ENCODE measurements at places on chromosomes 11 and 22.

DNA sequence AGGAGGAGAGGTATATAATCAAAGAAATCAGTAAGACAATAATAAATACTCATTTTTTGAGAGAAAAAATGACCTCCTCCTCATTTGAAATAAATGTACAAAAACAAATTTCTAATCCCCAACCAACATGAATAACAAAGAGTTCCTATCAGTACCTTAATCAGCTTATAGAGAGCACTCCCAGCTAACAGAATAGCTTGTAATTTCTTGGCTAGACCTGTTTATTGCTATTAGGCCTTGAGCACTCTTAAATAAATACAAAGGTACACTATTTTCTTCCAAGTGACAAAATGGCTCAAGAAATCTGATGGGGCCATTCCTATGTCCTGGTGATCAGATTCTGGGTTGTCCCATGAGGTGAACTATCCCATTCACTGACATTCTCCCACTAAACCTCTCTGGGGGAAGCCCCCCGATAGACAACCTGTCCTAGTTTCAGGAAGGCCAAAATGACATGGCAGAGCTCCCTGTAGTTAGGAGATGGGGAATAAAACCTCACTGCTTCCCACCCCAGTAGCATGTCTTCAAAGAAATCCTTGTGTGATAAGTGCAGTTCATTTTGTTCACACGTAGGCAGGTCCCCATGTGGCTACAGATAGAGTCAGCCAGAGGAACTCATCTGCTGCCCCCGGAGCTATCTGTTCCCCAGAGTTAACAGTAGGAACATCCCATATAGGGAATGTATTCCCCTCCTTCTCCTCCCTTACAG is 385.7 kb downstream of the SOX6 start:
- DNase-seq: no peak

DNA sequence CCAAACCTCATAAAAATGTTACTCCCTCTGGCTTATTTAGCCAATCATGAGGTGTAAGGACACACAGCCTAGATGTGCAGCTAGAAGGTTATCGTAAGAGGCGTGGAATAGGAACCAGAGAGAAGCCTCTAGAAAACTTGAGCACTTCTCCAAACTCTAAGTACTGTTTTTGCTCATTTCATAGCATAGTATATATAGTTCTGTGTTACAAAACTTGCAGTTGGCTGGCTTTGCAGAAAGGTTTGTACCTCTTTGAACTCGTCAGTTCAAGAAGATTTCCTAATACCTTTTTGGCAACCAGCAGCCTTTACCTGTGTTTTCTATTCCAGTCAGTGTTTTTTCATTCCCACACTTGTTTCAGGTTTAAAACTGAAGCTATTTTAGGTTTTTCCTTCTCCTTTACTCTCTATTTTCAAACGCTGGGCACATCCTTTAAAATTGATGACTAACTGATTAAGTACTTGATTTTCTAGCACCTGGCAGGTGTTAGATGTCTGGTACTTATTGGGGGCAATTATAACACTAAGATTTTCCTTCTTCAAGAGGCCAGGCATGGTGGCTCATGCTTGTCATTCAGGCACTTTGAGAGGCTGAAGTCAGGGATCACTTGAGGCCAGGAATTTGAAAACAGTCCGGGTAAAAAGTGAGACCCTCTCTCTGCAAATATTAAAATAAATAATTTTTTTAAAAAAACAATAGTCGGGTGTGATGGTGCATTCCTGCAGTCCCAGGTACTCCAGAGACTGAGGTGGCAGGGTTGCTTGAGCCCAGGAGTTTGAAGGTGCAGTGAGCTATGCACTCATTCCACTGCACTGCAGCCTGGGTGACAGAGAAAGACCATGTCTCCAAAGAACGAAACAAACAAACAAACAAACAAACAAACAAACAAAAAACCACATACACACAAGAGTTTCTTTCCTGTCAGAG is 125.2 kb downstream of the LRRC4C start:
- DNase-seq: no peak

- no peak for DNase-seq
Measured at GRCh38 chr22:33772745-33773144, 147.5 kb downstream of the LARGE1 start.

GRCh38 chr22:49728570-49729271 is 99.0 kb downstream of the BRD1 start:
- DNase-seq: no peak

DNA sequence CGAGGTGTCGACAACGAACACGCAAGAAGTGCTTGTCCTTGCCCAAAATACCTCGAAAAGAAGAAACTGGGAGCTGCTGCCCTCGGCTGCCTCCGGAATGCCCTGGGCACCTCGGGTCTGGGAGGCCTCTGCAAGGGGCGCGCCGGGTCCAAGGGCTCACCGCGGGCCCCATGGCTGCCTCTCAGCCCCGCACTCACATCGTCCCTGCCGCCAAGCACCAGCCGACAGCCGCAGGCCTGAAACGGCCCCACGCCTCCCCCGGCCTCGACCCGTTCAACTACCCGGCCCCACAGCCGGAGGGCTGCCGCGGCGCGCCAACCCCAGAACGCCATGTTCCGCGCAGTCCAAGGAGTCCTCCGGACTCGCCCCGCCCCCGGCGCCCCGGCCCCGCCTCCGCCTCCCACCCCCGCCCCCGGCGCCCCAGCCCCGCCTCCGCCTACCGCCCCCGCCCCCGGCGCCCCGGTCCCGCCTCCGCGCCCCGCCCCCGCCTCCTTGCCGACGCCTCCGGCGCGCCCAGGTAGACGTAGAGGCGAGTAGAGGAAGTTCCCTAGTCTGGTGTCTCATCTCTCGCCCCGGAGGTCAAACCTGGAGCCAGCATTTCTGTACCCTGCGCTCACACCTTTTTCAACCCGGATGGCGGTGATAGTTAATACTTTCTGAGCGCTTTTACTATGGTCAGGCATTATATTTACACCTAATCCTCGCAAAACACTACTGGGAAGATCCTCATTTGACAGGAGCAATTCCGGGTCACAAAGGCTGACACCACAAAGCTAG is at the start of gene SIRT3:
TSS of gene SIRT3 (minus strand) at position 346 of the 777 bp plus-strand sequence. CDS start at position 332, 14 bp downstream.
- peak; percentile 59 for DNase-seq

DNA sequence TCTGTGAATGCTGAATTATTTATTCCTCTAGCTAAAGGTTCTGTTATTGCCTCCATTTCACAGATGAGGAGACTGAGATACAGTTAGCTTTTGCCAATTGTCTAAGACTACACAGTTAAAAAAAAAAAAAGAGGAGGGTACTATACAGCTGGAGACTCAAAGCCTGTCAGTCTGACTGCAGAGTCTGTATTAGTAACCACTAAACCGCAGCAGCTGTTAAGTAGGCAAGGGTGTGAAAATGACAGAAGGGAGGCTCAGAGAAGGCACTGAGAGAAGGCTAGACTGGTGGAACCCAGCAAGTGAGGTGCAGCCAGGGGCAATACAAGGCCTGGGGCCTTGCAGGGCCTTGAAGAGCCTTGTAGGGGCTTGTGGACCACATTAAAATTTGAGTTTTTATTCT is 181.2 kb downstream of the CSNK2A3 start:
- no peak for DNase-seq

DNA sequence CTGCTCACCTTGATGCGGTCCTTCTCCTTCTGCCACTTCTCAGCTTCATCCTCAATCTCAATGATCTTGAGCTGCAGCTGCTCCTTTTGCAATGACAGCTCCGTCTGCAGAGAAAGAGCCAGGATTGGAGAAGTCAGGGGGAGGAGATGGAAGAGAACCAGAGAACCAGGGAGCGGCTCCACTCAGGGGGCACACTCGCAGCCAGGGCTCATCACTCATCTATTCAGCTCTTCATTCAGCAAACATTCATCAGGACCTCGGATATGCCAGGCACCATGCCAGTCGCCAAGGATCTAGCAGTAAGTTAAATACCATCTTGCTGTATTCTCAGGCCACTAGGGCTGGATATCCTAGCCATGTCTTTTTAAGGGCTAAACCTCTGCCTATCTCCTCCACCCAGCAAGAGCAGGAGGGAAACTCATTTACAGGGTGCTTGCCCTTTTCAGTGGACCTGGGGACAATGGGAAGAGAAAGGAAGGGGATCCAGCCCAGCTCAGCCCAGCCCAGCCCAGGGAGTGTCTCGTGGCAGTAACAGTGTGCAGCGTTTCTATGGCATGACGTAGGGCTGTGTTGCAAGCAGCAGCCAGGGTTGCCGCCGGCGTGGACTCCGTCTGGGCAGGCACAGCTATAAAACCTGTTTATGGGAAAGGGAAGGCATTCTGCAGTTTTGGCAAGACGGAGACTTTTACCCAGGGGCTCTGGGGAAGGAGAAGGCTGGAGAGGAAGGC is 9.4 kb downstream of the TRIM29 start:
- no peak for DNase-seq

DNA sequence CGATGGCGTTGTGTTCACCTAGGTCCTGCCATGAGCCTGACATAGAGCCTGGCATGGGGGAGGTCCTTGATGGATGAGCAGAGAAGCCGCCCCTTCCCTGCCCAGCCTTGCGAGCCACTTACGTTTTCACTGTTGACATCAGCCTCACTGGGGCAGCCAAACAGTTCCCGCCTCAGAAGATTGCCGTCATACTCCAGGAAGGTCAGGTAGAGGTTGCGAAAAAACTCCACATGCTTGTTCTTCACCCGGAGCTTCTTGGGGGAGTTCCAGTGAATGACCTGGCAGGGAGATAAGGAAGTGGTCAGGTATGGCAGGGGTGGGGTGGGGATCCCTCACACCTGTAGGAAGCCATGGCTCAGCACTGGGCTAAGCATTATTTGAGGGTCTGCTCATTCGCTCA is 279.3 kb upstream of the SYN3 start:
- DNase-seq: no peak

DNA sequence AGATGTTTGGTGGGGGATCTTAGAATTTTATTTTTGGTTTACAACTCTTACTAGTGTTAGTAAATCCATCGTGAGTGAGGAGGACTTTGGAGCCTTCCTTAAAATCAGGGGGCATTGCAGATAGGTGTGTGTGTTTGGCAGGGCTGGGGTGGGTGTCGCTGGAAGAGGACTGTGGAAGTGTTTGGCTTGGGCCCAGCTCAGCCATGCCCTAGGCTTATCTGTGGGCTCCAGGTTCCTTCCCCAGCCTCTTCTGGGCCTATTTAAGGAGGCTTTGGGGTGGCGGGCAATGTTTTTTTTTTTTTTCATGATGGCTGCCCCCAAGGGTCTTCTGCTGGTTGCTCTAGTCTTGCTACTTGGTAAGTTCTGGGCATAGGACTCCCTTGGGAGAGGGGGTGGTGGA is 22.1 kb downstream of the MTFP1 start:
- no peak for DNase-seq

DNA sequence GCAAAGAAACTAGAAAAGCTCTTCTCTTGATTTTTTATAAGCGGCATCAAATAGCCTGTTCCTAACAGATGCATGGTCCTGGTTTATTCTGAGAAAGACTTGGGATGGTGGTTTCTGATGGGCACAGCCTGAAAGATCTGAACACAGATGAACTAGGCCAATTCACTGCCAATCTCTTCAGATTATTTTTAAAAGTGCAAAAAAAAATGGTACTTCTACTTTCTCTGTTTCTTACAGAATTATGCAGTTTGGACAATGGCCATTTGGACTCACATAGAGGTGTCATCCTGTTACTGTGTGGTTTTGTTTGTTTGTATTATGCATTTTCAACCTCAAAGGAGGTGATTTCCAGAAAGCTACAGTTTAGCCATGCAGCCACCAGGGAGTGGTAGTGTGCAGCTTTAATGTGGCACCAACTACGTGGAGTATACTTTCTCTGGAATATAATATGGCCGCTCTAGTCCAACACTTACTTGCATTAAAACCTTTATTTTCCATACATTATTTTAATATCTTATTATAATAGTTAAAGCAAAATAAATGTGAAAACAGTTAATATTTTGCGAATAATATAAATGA is 469.8 kb upstream of the KIRREL3 start:
- no peak for DNase-seq

DNA sequence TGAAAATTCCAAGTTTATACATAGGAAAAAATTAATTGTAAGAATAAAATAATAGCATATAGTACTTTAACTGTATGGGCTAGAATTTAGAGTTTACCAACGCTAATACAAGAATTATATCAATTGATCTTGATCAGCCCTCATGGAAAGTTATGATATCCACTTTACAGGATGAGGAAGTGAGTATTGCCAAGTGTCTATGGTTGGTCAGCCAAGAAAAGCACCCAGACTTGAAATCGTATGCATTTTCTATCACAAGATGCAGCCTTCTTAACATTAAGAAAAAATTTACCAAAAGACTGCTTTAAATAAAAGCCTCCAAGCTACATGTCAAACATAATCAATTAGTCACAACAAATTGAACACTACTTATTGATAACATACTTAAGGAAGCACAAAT is 53.0 kb downstream of the DDI1 start:
- no peak for DNase-seq

DNA sequence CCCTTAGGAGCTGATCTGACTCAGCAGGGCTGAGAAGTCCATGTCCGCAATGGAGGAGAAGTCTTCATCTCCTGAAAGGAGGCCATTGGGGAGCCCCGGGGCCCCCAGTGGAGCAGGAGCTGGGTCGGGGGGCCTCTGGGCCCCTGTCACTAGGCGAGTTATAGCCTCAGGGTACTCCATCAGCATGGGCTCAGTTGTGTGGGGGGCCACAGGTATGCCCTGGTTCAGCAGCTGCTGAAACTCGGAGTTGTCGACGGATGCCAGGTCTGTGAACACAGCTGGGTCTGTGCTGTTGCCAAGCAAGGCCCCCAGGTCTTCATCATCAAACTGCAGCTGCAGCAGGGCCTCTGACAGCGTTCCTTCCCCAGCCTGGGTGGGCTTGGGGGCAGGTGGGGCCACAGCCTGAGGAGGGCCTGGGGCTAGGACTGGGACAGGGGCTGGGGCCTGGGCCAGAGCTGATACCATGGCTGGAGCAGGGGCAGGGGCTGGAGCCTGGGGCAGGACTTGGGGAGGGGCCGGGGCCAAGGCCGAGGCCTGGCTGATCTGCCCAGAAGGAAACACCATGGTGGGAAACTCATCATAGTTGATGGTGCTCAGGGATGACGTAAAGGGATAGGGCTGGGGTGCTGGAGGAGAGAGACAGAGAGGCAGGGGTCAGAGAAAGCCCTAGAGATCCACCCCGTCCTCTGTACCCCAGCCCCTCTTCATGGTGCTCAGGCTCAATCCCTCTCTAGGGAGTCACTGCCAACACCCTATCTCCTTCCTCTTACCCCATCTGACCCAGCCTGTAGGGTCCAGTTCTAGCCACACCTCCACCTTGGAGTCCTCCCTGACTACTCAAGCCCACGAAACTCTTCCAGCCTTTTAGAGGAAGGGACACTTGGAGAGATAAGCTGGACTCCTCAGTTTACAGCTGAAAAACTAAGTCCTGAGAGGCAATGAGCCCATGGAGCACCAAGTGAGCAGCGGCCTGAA is 8.1 kb downstream of the RELA start:
- no peak for DNase-seq

- no peak for DNase-seq
Measured at GRCh38 chr11:67675058-67675747, 780 bp upstream of the ALDH3B2 start.

DNA sequence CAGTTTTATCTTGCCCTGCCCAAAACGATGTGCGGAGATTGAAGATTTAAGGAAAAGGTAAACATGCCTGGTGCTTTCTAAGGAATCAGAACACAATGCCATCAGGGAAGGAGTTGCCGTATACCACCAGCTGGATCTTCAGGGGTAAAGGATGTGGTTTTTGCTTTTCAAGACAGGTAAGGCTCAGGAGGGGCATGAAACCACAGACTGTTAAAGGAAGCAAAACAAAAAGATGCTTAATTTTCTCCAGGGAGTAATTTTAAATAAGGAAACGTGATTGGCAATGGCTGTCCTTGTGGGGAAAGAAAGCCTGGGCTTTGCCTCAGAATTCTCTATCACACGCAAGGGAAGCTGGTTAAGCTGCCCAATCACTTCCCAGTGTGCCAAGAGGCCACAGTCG is 655.6 kb downstream of the OPCML start:
- DNase-seq: no peak

- no peak for DNase-seq
Measured at GRCh38 chr11:29119116-29119515, 897.7 kb downstream of the KCNA4 start.

- no peak for DNase-seq
Measured at GRCh38 chr22:22316589-22316988, 72.0 kb downstream of the VPREB1 start.

Data from amygdala (tissue), 56 donors.